ENCODE measurements at places on chromosomes 1 and 21. TPM values are rescaled to one million over a fixed set of nuclear protein-coding genes. Genes with fewer than 3 reads are reported as not detected.
A peak's percentile ranks its signal among the peaks of the same experiment; 100 is the strongest.

DNA sequence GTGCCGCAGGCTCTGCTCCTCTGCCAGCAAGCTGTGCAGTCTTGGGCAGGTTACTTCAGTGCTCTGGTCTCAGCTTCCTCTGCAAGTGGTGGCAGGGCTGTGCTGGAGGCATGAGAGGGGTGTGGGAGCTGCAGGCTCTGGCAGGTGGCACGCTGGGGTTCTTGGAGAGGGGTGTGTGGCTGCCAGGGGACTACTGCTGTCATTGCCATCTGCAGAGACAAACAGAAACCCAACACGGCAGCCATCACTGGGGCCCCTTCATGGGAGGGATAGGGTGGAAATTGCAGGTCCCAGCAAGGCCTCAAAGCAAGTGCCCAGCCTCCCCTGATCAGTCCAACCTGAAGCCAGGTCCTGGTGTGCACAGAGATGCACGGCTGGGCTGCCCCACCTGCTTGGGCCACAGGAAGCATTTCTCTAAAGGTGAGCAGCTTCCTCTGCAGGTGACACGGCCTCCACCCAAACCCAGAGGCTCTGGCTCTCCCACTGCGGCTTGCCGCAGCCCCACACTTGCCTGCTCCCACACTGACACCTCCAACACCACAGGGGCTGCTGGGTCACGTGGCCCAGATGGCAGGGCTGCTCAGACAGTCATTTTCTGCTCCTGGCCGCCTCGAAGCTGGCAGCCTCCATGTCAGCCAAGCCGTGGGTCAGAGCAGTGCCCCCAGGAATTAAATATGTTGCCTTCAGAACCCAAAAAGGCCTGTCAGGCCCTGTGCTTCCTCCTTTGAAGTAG lies 4.1 kb upstream of the COL6A2 start:
- H3K4me3 ChIP-seq, result no peak overlapping the region
- no peak overlapping the region for H3K27ac ChIP-seq
- H3K27me3 ChIP-seq, result peaks cover 6% of the 10 kb centered on the region
- peaks cover under 1% of the 10 kb centered on the region for H3K4me1 ChIP-seq

PCP4L1 gene
- 0.55 TPM for total RNA-seq

GRCh38 chr1:65104854-65105534 lies 43.0 kb upstream of the AK4 start:
- H3K27ac ChIP-seq, result no peak overlapping the region
- H3K27me3 ChIP-seq, result peaks cover 21% of the 10 kb centered on the region
- DNase-seq, result no peak
- no peaks in the 10 kb centered on the region for H3K4me1 ChIP-seq

DNA sequence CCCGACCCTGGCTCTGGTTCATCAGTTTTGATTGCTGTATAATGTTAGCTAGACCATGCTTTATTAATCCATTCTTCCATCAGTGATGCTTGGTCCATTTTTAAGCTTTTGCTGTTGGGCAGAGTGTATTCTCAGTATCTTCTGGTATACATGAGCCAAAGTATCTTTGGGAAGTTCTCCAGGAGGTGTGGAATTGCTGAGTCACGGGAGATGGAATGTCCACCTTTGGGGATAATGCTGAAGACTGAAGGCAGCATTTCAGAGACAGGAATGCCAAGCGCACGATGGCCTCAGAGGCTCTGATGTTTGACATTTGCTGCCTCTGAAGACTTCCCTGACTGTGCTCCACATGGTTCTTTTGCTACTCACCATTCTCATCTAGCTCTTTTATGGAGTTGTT lies 266.3 kb upstream of the KAZN start:
- peaks cover 12% of the 10 kb centered on the region for H3K4me1 ChIP-seq
- H3K27me3 ChIP-seq, result peaks cover 7% of the 10 kb centered on the region
- no peak for DNase-seq
- no peaks in the 10 kb centered on the region for H3K36me3 ChIP-seq
- H3K4me3 ChIP-seq, result no peak overlapping the region

PRKAB2 gene
- total RNA-seq, result 10.8 TPM

DNA sequence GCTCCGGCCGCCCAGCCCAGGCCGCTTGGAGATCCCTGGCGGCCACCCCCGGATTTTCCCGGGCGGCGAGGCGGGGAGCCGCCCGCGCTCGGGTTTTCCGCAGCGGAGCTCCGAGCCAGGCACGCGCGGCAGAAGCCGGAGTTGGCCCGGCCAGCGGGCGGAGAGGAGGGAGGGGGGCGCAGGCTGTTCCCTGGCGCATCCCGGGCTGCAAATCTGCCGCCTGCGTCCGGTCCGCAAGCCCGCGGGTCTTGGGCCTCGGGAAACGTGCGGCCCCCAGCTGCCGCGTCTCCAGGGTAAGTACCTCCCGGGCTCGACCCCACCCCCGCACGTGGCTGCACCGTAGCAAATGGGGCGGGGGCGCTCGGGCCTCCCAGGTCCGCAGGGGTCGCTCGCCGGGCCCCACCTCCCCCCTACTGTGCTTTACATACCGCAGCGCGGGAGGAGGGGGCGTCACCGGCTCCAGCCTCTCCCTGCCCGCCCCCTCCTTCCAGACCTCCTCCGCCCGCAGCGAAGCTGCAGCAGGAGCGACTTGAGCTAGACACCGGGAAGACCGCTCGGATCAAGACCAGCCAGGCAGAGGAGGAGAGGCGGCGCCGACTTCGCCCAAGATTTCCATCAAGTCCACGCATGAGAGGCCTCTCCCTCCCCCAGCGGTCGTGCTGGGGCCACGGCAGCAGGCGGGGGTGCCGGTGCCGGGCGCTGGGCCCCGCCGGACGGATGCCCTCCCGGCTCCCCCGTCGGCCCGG lies 1.6 kb downstream of the TMEM200B start:
- H3K4me1 ChIP-seq, result no peaks in the 10 kb centered on the region
- DNase-seq, result peak; percentile 23
- H3K27me3 ChIP-seq, result peaks cover 12% of the 10 kb centered on the region
- H3K4me3 ChIP-seq, result peak overlapping the region; percentile 70
- H3K36me3 ChIP-seq, result peaks cover 3% of the 10 kb centered on the region

DNA sequence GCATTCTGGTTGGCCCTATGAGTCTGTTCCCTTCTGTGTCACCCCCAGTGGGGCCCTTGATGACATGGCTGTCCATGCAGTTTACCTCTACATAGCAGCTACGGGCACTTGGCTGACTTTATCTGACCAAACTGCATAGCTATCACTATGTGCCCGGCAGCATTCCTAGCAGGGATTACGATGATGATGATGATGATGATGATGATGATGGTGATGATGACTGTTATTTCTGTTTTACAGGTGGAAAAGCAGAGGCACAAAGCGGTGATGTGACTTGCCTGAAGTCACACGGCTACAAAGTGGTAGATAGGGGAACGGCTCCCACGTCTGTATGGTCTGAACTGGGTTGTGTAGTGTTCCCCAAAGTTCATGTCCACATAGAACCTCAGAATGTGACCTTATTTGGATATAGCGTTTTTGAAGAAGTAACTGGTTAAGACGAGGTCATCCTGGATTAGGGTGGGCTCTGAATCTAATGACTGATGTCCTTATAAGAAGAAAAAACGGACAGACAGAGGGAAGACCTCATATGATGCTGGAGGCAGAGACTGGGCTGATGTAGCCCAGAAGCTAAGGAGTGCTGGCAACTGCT lies 57.6 kb downstream of the RUNX1 start:
- no peak for DNase-seq
- no peak overlapping the region for H3K27ac ChIP-seq
- peaks cover 74% of the 10 kb centered on the region for H3K4me1 ChIP-seq
- H3K36me3 ChIP-seq, result no peaks in the 10 kb centered on the region
- H3K4me3 ChIP-seq, result no peak overlapping the region

DNA sequence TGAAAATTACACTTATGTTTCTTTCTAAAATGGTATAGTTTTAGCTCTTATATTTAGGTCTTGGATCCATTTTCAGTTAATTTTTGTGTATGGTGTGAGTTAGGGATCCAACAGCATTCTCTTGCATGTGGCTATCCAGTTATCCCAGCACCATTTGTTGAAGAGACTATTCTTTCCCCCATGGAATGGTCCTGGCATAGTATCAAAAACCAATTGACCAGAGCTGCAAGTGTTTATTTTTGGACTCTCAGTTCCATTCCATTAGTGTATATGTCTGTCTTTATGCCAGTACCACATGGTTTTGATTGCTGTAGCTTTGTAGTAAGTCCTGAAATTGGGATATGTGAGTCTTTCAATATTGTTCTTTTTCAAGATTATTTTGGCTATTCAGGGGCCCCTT lies 14.3 kb downstream of the TTLL10 start:
- no peak overlapping the region for H3K27ac ChIP-seq
- H3K27me3 ChIP-seq, result peaks cover 5% of the 10 kb centered on the region
- DNase-seq, result no peak
- H3K4me1 ChIP-seq, result no peaks in the 10 kb centered on the region
- H3K4me3 ChIP-seq, result no peak overlapping the region

CD1B gene
- total RNA-seq, result not detected

DNA sequence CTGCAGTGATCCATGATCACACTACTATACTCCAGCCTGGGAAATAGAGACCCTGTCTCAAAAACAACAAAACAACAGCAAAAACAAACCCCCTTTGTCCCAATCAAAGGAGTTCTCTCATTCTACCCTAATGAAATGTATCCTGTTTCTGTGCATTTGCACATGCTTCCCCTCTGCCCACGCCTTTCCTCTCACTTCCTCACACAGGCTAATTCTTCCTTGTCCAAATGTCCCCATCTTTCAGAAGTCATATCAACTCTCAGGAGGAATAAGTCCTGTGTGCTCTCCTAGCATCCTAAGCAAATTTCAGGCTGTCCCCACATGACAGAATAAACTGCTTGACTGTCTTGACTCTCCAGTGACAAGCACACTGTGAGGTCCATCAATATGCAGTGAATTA lies 8.1 kb upstream of the ATP1B1 start:
- no peak overlapping the region for H3K4me3 ChIP-seq
- H3K27ac ChIP-seq, result no peak overlapping the region

DNA sequence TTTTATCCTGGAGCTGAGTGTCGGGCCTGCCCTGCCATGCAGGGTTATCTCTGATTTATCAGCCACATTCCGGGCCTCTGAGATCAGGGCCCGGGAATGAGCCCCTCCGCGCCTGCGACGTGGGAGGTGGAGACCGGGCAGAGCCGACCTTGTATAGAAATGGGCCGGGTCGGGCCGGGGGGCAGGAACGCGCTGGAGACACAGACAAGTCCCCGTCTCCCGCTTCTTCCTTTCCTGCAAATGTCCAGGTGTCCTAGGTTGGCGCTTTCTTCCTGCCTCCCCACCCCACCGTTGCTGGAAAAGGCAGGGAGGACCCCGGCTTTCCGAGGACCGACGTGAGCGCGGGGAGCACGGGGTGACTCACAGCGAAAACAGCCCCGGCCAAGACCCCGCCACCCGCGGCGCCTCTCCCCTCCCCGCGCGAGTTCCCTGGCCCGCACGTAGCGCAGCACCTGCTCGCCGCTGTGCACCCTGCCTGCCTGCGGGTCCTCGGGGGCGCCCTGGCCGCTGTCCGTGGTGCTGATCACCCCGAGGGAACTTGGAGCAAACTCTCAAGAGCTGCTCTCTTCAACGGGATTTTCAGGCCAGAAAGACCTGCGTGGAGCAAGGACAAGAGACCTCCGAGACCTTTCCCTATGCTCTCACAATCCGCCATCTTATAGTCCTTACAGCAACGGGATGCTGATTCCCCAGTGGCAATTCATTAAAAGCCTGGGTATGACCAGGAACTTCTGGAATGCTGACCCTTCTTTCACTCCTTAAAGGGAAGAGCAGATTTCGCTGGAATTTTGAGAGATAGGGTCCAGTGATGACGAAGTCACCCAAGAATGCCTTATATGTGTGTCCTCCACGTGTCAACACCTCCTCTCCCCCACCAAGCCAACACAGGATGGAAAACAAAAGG lies 475 bp upstream of the NPPB start:
- H3K36me3 ChIP-seq, result no peaks in the 10 kb centered on the region
- H3K27me3 ChIP-seq, result peaks cover 38% of the 10 kb centered on the region
- H3K4me1 ChIP-seq, result no peaks in the 10 kb centered on the region
- H3K4me3 ChIP-seq, result no peak overlapping the region
- DNase-seq, result peak; percentile 75
- H3K27ac ChIP-seq, result no peak overlapping the region

- no peak for DNase-seq
- H3K27me3 ChIP-seq, result no peaks in the 10 kb centered on the region
- H3K27ac ChIP-seq, result no peak overlapping the region
- H3K36me3 ChIP-seq, result no peaks in the 10 kb centered on the region
- no peaks in the 10 kb centered on the region for H3K4me1 ChIP-seq
Observed at GRCh38 chr1:189432753-189433152, 1044.9 kb downstream of the BRINP3 start.

GRCh38 chr21:15592271-15592860 lies 137.4 kb upstream of the USP25 start:
- H3K27ac ChIP-seq, result no peak overlapping the region
- peaks cover 6% of the 10 kb centered on the region for H3K27me3 ChIP-seq
- H3K4me3 ChIP-seq, result no peak overlapping the region
- H3K4me1 ChIP-seq, result no peaks in the 10 kb centered on the region
- no peak for DNase-seq
- H3K36me3 ChIP-seq, result no peaks in the 10 kb centered on the region

- peaks cover 41% of the 10 kb centered on the region for H3K4me1 ChIP-seq
- no peaks in the 10 kb centered on the region for H3K27me3 ChIP-seq
- H3K27ac ChIP-seq, result peak overlapping the region; percentile 91
- DNase-seq, result peak; percentile 70
Observed at GRCh38 chr21:34836103-34836932, 167.5 kb downstream of the CLIC6 start.

GRCh38 chr21:34942911-34943310 lies 106.2 kb downstream of the RUNX1 start:
- H3K4me3 ChIP-seq, result peak overlapping the region; percentile 59
- no peaks in the 10 kb centered on the region for H3K27me3 ChIP-seq
- DNase-seq, result no peak
- H3K4me1 ChIP-seq, result peaks cover 100% of the 10 kb centered on the region
- peak overlapping the region; percentile 94 for H3K27ac ChIP-seq

THEM5 gene
- total RNA-seq, result 0.25 TPM

FAM72C gene
- 3.5 TPM for total RNA-seq

ITGB2 gene
- 248 TPM for total RNA-seq

DNA sequence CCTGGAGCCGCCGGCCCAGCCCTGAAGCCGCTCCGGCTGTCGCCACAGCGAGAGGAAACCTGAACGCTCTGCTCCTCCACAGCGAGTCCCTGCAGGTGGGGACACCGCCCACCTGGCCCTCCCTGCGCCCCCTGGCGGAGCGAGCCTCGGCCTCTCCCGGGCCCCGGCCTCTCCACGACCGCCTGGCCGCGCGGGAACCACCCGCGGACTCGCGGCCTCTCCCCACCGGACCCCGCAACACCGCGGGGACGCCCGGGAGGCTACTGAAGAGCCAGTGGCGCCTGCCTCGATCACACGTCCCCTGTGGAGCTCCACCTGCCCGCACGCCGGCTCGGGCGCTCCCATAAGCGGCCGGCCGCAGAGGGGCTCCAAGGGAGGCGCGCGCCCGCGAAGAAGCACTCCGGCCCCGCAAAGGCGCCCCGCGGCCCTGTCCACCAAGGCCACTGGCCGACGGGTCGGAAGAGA lies 109.6 kb downstream of the KCNN3 start:
- peak overlapping the region; percentile 94 for H3K27ac ChIP-seq
- DNase-seq, result peak; percentile 92
- no peaks in the 10 kb centered on the region for H3K27me3 ChIP-seq
- peak overlapping the region; percentile 66 for H3K4me3 ChIP-seq

Measured in activated T-cell treated with anti-CD3 and anti-CD28 coated beads, Interleukin-2, amount 50 U/mL, for 72 hours (primary cell).